Activated effector memory CD4-positive, alpha-beta T cell treated with Interleukin-2 at 50 U/mL for 16 hours (primary cell): ENCODE measurements at places on chromosomes 6 and 20.

DNA sequence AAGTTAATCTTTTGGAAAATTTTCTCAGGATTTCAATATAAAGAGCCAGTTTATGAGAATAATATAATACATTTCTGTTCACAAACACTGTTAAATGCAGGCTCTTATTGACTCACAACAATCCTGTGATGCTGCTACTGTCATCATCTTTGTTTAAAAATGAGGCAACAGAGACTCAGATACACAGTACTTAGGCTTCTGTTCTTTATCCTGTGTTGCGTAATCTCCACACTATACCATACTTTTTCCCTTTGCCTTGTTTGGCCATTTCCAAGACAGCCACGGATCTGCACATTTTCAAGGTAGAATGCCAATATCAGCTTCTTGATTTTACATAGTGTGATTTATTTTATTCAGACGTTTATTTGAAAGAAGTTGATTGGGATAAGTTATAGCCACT, 699.0 kb upstream of the CITED2 start:
- no peak for DNase-seq

GRCh38 chr6:36042618-36043260, 15.1 kb downstream of the MAPK14 start:
- DNase-seq = no peak

DNA sequence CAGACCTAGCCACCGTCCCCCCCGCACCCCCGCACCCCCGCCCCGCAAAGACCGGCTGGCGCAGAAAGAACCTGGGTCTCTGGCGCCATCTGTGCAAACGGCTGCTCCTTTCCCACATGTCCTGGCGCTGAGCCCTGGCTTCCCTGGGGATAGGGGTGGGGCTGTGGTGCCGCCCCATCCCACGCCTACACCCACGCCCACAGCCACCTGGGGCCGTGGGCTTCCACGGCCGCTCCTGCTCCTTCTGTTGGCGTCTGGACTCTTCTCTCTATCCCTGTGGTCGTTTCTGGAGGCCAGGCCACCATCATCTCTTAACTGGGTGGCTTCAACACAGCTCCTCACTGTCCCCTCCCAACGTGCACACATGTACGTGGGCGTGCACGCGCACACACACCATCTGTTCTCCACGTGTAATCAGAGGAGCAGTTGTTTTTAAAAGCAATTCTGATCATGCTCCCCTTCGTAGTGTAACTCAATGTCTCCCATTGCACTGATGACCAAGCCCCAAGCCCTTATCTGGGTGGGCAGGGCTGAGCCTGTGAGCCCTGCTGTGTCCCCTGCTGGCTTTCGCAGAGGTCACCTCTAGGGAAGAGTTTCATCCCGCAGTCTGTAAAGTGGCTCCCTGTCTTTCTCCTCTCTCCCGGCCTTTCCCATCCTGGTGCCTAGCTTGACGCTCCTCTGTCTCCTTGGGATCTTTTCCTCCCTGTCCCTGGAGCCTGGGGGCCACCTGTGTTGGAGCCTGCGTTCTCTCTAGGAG, 31.9 kb upstream of the FAM83D start:
- no peak for DNase-seq

GRCh38 chr6:80489911-80490635, 383.6 kb downstream of the BCKDHB start:
- no peak for DNase-seq

- no peak for DNase-seq
These were observed 111.1 kb downstream of the PDSS2 start for GRCh38 chr6:107348224-107348623.

DNA sequence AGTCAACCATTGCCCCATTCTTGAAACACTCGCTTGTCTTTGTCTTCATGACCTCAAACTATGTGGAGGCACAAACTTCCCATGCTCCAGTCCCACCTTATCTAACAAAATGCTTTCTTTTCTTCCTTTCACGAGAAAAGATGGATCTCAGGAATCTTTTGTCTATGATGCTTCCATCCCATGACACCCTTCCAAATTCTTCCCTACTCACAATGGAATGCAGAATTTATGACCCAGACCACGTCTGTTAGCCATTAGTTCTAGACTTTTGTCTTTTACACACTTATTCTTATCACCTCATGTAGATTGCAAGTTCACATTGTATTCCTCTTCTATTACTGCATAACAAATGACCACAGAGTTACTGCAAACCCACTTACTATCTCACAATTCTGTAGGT, 24.2 kb upstream of the LAMP5 start:
- no peak for DNase-seq

DNA sequence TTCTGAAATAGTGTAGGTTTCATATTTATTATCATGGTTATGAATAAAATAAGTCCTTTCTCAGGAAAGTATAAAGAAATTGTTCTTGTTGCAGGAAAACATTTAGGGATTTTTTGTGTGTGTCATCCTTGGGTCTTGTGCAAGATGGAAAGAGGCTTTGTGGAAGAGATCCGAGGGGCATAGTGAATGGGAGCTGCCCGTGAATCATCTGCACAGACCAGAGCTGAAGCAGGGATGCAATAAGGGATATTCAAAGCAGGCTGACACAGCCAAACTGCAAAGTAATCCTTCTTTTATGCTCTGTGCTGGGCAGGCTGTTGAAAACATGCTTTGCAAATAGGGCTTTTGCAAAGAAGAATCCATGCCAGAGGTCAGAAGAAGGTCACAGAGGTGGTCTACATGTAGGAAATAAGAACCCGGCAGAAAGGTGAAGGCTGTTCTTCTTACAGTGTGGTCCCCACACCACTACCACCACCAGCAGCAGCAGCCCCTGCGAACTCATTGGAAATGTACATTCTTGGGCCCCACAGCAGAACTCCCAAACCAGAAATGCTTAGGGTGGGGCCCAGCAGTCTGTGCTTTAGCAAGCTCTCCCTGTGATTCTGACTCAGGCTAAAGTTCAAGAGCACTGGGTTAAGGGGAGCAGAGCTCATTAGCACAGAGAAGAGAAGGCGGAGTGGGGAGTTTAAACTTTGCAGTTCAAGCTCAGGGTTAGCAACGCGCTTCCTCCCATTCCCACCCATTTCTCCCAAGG, 237.6 kb downstream of the QKI start:
- DNase-seq = no peak

- DNase-seq = no peak
These were observed 41.3 kb upstream of the MRGBP start for GRCh38 chr20:62754991-62755356.

DNA sequence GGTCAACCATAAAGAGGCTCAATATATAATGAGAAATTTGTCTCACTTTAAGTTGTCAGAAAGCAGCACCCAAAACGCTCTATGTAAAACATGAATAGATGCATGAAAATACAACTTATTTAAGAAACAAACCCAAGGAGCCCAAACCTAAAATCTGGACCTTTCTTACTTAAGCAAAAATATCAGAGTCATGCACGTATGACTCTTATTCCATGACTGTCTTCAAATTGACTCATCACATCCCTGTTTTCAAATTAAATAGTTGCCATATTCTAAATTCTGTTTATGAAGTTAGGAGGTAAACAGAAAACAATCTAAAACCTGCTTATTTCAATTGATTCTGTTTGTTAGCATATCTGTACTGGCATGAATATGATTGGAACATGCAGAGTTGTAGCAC, 42.1 kb downstream of the ANKRD6 start:
- no peak for DNase-seq

DNA sequence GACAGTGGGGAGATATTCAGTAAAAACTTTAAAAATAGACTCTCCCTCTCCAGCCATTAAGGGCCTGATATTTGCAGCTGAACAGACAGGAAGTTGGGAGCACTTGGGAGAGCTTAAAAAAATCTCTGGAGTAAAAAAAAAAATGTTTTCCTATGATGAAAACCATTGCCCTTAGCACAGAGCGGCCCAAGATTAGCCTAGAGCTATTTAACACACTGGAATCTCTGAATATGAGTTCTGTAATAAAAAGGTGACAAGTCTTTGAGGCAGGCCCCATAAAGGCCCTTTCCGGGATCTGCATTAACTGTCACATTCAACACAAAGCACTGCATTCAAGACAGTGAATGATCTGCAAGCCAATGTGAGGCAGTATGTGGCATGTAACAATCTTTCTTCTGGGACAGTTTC, 393.7 kb downstream of the ZFAND3 start:
- DNase-seq = no peak

GRCh38 chr6:10210052-10210451, 204.8 kb downstream of the TFAP2A start:
- DNase-seq = no peak

- no peak for DNase-seq
These were observed 43.6 kb downstream of the ADTRP start for GRCh38 chr6:11734861-11735613.

DNA sequence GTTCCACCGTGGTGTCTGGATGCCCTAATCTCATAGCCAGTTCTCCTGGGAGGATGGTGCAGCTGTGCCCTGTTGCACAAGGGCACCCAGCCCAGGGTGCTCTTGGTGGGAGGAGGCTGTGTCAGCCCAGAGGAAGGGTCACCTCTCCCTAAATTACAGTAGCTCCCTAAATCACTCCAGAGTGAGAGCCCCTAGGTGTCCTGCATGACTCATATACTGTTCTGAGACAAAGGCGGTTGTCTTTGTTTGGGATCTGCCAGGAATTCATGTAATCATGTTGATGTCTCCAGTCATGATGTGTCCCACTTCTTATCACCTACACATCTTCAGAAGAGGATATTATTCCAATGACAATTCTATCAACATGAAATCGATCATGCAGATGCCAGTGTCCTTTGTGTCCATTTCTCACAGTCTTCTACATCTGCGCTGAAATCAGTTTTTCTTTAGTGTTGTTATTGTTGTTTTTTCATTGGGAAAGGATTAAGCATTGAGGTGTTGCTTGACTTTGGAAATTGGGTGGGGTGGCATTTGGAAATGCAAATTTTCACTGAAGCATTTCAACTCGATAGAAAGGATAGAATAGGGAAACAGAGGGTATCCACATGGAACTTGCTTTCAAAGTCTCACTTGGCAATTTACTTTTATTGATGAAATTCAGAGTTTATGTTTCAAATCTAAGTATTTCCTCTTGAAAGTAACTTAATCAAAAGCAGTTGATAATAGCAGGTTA, 19.5 kb downstream of the PERP start:
- no peak for DNase-seq

DNA sequence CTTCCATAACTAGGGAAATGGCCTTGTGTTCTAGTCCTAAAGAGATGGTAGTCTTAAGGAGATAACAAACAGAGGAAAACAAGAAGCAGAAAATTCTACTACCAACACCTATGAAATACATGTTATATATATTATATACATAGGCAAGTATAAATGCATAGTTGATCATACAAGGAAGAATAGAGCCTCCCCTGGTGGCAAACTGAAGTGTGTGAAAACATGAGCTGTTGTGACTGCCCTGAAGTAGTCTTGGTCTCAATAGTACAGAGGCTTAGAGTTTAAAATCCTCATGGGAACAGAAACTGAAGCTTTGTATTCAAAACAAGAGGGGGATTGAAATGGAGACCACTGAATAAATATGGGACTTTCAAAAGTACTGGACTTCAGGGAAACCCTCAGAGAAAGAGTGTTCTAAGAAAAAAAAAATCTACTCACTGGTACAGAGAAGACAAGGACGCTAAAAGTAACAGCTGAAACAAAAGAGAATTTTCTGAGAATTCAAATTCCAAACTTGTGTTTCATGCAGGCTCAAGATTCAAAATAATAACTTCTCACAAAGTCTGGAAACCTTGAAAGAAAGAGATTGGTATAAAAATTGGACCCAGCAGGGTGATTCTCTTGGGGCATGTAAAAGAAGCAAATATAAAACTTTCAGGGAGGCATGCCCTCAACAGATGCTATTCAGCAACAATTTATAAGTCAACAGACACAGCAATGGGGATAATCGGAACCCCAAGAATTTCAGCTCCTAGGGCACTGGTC, 59.7 kb upstream of the SAMD3 start:
- DNase-seq = no peak

- no peak for DNase-seq
These were observed 1.7 kb upstream of the ENTPD6 start for GRCh38 chr20:25193843-25194242.

DNA sequence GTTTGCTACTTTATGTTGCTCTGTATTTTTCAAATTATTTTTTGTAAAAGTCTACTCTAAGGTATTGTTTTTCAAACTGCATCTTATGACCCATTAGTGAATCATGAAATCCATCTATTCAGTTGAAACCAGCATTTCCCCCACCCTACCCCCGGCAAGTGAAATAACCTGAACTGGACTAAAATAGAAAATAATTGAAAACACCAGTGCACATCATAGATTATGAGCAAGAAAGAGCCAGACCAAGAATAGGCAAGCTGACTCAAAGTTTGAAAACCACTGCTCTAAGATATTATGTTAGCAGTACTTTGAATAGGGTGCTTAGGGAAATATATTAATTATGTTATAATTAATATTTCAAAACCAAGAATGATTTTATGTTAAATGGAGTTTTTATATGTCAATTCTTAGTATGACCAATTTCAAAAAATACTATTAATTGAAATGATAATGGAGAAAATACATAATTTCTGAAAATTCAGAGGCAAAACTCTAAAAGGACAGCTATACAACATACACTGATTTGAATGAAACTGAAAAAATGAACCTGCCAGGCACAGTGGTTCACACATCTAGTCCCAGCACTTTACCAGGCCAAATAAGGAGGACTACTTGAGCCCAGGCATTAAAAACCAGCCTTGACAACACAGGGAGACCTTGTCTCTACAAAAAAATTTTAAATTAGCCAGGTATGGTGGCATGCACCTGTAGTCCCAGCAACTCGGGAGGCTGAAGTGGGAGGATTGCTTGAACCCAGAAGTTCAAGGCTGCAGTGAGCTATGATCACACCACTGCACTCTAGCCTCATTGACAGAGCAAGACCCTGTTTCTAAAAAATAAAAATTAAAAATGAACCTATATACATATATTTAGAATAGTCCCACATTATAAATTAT, 112.0 kb downstream of the CDK19 start:
- no peak for DNase-seq

- DNase-seq = no peak
These were observed 87.3 kb downstream of the COL9A1 start for GRCh38 chr6:70215460-70216108.

GRCh38 chr6:27267857-27268434, 20.4 kb downstream of the PRSS16 start:
- no peak for DNase-seq

DNA sequence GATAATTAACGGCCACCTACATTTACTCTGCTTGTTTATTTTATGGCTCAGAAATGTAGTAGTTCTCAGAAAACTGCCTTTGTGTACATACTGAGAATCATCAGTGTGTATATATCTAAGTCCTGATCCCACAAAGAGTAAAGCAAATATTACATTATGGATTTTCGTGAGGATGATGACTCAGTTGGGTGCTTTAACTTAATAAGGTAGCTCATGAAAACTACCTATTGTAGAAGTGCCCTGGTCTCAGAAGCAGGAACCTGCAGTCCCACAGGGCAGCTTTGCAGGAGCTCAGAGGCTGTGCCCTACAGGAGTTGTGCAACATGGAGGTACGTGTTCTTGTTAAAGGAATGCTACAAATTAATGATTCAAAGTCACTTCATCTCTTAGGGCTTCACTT, 108.2 kb downstream of the PLG start:
- no peak for DNase-seq

DNA sequence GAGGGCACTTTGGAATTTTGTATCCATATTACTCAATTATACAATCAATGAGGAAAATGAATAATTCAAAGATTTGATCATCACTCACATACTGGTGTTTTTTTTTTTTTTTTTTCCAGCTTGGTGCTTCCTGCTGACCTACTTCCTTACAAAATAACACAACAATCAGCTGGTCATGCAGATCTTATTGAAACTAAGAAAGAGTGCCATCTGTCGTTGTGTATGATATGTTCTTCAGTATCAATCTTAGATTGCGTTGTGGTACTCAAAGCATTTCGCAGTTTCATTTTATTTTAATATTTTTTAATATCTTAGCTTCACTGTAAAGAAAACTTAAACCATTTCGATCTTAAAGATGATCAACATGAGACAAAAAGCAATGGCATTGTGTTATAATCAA, 155.6 kb downstream of the OGFRL1 start:
- no peak for DNase-seq
